Activated T-cell treated with anti-CD3 and anti-CD28 coated beads for 48 hours (primary cell): ENCODE measurements at places on chromosomes 2 and 18.

DNA sequence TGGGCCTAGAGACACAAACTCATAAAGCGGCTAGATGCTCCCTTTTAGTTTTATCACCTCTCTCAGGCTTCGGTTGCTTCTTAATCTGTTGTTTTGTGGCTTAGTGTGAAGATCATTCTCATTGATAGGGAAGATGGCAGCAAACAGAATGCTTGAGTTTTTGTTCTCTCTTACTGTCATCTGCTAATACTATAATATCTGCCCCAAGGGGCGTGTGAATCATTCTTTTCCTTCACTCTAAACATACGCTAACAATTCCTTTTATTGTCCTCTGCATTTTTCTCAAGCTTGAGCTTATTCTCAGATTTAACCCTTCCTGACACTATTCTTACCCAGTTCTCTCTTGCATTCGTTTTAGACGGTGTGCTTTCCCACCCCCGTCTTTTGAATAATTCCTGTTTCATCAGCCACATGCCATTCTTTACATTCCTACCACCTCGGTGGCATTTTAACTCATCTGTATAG lies 323.9 kb upstream of the NRP2 start:
- DNase-seq = no peak

GRCh38 chr18:3294435-3295080 lies 32.6 kb downstream of the MYL12B start:
- no peak for DNase-seq

- no peak for DNase-seq
Measured at GRCh38 chr2:2328848-2329247, 2.2 kb downstream of the MYT1L start.

- no peak for DNase-seq
Measured at GRCh38 chr2:117933884-117934354, 80.0 kb downstream of the CCDC93 start.

DNA sequence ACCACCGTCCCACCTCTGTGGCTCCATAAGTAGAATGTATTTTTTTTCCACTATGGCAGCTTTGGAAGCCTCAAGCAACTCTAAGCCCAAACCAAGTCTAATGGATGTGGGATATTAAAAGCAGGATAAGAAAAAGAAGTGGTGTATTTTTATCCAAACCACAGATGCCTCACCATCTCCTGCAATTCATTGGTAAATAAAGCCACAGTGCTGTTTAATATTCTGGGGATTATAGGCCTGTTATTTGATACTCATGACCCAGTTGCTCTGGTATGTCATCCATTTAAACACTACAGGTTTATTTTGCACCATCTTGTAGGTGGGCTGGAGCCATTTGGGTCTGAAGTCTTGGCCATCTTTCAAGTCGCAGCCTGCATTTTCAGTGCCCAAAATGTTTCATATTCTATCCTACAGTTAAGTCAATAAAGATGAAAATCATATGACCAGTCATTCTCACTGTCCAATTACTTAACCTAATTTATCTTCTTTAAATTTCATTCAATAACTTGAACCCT lies 279.5 kb upstream of the EPHA4 start:
- DNase-seq = no peak

DNA sequence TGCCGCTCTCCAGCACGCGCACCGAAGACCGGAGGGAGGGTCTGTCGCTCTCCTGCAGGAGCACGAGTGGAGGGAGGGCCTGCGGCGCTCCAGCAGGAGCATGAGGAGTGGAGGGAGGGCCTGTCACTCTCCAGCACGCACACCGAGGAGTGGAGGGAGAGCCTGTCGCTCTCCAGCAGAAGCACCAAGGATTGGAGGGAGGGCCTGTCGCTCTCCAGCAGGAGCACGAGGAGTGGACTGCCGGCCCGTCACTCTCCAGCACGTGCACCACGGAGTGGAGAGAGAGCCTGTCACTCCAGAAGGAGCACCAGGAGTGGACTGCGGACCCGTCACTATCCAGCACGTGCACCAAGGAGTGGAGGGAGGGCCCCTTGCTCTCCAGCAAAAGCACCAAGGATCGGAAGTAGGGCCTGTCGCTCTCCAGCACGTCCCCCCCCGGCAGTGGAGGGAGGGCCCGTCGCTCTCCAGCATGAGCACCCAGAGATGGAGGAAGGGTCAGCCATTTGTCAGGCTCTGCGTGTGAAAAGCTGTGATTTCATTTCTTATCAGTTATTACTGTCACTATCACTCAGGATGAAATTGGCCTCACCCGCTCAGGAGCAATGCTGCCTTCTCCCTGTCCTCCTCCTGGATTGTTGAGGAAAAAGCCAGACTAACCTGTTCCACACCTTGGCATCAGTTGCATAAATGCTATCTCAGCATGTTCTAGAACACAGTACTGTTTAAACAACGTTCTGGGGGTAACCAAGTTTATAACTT lies 35.9 kb downstream of the ADI1 start:
- DNase-seq = no peak

- DNase-seq = no peak
Measured at GRCh38 chr2:20198796-20199632, 25.9 kb downstream of the SDC1 start.

- no peak for DNase-seq
Measured at GRCh38 chr2:8278709-8279354, 403.0 kb upstream of the ID2 start.

GRCh38 chr18:40431071-40431985 lies 1523.7 kb upstream of the PIK3C3 start:
- no peak for DNase-seq

DNA sequence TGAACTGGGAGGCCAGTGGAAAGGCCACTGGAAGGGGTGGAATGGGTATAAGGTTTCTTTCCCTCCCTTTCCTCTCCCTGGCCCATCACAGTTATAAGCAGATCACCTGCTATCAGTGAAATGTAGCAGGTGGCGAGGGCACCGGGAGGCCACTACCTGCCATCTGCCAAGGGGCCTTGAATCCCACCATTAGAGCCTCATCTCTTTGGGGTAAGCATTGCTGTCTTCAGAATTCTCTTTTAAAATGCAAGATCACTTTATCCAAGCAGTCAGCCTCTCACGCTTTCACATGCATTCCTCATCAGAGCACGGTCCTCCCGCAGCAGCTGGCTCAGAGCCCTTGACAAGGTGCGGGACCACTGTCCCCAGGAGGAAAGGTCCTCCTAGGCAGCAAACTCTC lies 268.5 kb downstream of the CELF4 start:
- no peak for DNase-seq

DNA sequence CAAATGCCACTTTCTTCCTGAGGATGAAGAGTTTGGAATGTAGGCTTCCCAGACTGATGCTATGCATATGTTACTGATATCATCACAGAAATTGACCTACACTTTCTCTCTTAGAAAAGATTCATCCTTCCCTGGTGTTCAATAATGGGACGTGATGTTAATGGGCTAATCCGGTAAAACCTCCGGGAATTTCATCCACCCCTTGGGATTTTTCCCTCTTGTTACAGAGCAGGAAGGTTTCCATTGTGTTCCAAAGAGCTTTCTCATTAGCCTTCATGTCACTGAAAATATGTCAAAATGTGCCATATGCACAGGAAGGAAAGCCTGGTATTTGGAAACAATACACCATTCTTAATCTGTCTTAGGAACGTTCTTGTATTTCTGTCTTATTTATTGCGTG lies 20.7 kb downstream of the ALPK2 start:
- no peak for DNase-seq

DNA sequence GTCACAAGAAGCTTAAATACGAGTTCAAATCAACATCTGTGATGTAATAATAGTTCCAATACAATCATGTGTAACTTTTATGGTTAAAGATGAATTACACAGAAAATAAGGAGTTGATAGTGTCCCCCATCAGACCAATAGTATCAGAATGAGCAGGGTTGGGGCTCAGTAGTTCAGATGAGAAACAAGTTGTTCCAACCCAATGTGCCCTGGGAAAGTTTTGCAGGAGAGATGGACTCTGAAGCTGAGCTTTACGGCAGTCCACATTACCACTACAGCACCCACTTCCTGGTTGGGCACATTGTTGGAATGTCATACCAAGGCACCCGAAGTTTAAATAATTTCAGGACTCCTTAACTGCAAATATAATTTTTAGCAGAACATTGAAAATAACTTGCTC lies 12.1 kb upstream of the CXCR4 start:
- DNase-seq = no peak

- no peak for DNase-seq
Measured at GRCh38 chr2:109554758-109555157, 59.0 kb downstream of the SEPTIN10 start.

- DNase-seq = no peak
Measured at GRCh38 chr2:175984846-175985245, 17.2 kb downstream of the LNPK start.

GRCh38 chr2:29444150-29444549 lies 328.9 kb downstream of the CLIP4 start:
- DNase-seq = no peak

DNA sequence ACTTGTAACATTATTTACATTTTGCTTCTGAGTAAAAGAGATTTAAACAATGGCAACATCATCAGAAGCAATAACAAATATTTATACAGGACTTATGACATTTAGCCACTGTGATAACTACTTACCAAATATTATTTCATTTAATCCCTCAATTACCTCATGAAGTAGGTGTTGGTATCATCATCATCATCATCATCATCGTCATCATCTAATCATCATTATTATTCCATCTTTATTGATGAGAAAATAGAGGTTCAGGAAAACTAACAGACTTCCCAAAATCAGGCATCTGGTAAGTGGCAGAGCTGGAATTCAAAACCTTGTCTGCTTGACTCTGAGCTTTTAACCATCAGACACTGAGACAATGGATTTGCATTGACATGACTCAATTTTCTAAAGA lies 204.4 kb downstream of the NCKAP5 start:
- no peak for DNase-seq

GRCh38 chr2:207226243-207226642 lies 60.5 kb upstream of the KLF7 start:
- no peak for DNase-seq

DNA sequence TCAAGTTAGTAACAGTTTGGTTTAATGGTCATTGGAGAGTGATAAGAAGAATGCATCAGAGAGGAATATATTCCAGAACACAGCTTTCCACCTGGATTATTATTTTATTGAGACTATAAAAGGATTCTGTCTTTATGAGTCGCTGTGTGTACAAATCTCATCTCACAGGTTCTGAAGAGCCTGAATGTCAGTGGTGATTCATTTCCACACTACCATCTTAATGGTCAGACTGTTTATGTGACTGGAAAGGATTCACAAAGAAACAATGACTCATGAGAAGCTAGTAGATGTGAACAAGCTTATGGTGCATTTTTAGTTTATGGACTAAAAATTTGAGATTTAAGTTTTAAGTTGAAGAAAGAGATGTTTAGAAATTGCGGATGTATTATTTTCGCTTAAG lies 685.4 kb upstream of the NRXN1 start:
- no peak for DNase-seq

- no peak for DNase-seq
Measured at GRCh38 chr2:188189356-188189755, 102.3 kb upstream of the GULP1 start.

DNA sequence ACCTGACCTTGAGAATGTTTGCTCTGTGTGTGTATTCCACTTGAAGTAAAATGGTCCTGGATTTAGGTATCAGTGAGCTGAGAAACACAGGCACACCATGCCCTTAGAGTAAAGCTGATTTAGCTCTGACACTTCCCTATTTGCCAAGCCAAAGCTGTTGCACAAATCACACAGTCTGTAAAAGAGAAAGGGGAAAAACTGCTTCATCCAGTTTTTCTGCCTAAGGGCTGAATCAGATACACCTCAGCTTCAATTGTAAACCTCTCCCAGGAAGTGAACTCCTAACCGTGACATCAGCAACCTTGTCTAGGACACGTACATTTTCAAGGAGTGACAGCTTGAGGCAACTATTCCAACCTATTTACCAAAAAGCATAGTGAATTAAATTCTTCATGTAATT lies 150.4 kb downstream of the NR4A2 start:
- no peak for DNase-seq

DNA sequence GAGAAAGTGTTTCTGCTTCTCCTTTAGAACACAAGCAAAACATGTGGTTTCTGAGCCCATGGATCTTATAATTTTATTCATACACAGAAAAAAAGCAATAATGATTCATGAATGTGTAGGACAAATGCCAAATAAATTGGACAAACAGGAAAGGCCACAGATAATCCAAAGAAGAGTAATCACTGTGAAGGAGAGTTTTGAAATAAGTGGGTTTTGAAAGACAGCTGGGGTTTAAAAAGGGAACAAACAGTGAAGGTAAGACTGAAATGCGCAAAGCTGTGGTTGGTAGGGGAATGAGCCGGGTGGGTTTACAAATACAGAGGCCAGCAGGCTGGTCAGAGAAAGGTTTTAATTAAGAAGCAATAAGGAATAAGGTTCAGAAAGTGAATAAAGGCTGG lies 50.0 kb upstream of the MBOAT2 start:
- DNase-seq = no peak

- no peak for DNase-seq
Measured at GRCh38 chr18:58464104-58464625, 164.7 kb downstream of the ALPK2 start.

DNA sequence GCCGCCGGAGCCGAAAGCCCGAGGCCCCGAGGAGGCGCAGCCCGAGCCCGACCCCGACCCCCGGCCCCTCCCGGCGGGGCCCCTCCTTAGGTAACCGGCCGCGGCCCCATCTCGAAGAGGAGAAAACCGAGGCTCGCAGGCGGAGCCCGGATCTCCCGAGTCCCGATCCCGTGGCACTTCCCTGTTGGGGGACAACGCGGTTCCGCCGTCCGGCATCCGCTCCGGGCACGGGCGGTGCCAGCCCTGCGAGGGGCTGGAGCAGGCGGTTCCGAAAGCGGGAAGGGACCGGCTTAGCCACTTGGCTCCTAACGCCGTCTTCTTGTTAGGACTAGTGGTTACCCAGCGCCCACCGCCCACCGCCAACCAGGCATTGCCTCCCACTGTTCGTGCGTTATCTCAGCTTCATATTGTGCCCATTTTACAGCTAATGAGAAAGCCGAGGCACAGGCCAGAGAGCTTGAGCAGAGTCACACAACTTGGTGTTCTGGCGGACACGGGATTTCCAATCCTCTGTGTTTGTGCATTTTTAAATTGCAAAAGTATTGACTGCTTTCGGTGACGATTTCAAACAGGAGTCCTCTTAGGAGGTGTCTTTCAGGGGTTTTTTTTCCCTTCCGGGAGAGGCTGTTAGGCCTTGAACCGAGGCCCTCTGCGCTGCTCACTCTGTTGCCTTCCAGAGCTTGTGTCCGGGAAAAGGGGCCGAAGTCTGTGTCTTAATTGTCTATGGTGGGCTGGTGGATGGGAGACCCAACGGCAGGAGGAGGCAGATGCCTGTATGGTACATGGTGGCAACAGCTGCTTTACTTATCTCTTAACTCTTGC lies 562 bp downstream of the CENPA start:
- DNase-seq = no peak

GRCh38 chr2:2834105-2834504 lies 503.0 kb upstream of the MYT1L start:
- no peak for DNase-seq
